DMS79 (cell line): ENCODE measurements at places on chromosomes 5 and 9.
A peak's percentile ranks its signal among the peaks of the same experiment; 100 is the strongest.

- peak; percentile 97 for DNase-seq
Observed at GRCh38 chr5:8843771-8844170, 702.1 kb downstream of the SEMA5A start.

- DNase-seq = no peak
Observed at GRCh38 chr5:170334626-170335025, 37.0 kb upstream of the LCP2 start.

DNA sequence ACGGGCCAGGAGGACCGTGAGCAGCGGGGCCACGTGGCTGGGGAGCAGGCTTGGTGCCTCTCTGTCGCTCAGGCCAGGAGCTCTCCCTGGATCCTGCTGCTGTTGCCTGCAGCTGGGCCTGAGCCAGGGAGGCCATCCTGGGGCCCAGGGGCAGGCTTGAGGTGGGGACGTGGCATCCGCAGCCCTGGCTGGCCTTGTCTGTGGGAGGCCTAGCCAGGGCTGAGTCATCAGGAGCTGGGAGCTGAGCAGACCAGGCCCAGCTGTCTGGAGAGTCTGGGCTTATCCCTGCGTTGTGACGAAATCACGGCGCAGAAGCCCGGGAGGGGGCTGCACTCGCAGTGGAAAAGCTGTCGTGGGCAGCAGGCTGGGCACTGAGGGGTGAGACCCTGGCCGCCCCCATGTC lies 138.8 kb upstream of the COL5A1 start:
- no peak for DNase-seq

GRCh38 chr5:151414536-151414935 lies 32.9 kb upstream of the SLC36A1 start:
- no peak for DNase-seq

DNA sequence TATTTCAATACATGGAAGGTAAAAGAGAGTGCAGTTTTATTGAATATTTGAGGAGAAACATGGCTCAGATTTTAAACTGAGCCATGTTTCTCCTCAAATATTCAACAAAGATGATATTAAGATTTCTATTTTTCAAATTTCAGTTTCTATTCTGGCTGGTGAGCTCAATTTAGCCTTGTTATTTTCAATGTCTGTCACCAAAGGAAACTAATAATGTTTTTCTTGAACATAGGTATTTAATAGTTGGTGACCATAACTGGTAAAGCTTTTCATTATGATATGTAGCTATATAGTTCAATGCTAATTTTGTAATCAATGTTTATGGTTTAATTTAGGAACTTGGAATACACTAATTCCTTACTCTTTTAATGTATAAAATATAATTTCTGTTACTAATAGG lies 177.4 kb downstream of the FER start:
- DNase-seq = no peak

- no peak for DNase-seq
Observed at GRCh38 chr5:77222722-77223121, 12.2 kb downstream of the PDE8B start.

DNA sequence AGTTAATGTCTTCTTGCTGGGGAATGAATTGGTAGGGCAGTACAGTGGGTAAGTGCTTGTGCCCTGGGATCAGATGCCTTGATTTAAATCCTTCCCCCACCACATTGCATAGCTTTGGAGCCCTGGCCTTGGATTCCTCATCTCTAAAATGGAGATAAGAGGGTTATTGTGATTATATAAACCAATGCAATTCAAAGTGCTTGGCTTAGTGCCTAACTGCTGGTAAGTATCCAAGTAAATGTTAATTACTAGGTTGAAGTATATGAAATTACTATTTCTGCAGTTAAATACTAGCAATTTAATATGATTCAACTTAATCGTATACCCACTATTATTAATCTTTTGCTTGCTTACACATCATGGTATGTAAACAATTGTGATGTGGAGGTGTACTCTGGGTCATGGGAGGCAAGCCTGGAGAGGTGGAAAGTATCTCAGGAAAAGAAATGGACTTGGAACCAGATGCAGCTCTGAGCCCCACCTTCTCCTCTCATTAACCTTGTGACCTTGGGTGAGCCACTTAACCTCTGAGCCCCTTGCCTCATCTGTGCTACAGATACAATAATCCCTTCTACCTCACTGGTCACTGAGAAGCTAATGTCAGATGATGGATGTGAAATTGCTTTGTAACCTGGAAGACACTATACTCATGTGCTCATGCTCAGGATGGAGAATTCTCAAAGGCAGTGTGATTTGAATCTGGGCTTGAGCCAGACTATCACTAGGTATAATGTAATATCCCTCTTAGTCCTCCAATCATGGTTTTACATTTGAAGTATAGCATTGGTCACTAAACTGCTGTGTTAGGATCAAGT lies 23.8 kb downstream of the NEUROG1 start:
- DNase-seq = no peak

GRCh38 chr5:109563739-109564138 lies 126.0 kb upstream of the MAN2A1 start:
- no peak for DNase-seq

GRCh38 chr5:17918373-17919104 lies 284.3 kb downstream of the TAF11L14 start:
- DNase-seq = no peak

- DNase-seq = no peak
Observed at GRCh38 chr5:39675676-39676075, 250.9 kb upstream of the DAB2 start.

DNA sequence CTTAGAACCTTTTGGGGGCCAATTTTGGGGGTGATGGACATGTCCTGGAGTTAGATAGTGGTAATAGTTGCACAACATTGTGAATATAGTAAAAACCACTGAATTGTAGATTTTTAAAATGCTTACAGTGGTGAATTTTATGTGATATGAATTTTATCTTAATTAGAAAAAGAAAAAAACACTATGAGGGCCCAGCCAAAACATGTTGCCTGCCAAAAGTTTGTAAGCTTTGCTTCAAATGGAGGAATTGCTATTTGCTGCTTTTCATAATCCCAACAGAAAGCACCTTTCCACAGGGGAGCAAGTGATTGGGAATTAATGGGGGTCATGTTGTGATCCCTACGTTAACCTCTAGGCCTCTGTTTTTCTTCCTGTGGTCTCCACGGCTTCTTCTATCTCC lies 19.1 kb downstream of the TNFAIP8 start:
- no peak for DNase-seq

- no peak for DNase-seq
Observed at GRCh38 chr5:72648480-72648879, 141.3 kb upstream of the ZNF366 start.

DNA sequence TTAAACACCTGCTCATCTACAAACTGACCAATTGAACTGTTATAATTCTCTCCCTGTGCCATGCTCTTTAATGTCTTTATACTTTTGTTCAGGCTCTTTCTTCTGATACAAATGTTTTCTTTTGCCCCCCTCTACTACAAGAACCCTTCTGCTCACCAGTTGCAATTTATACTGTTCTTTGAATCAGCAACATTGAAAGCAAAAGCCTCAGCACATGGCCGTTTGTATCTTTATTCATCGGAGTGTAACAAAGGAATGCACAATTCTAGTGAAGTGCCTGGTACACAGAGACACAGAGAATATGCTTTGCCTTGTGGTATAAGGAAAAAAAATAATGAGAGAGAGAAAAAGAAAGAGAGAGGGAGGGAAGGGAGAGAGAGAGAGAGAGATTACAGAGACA lies 547.1 kb downstream of the CDH12 start:
- no peak for DNase-seq

DNA sequence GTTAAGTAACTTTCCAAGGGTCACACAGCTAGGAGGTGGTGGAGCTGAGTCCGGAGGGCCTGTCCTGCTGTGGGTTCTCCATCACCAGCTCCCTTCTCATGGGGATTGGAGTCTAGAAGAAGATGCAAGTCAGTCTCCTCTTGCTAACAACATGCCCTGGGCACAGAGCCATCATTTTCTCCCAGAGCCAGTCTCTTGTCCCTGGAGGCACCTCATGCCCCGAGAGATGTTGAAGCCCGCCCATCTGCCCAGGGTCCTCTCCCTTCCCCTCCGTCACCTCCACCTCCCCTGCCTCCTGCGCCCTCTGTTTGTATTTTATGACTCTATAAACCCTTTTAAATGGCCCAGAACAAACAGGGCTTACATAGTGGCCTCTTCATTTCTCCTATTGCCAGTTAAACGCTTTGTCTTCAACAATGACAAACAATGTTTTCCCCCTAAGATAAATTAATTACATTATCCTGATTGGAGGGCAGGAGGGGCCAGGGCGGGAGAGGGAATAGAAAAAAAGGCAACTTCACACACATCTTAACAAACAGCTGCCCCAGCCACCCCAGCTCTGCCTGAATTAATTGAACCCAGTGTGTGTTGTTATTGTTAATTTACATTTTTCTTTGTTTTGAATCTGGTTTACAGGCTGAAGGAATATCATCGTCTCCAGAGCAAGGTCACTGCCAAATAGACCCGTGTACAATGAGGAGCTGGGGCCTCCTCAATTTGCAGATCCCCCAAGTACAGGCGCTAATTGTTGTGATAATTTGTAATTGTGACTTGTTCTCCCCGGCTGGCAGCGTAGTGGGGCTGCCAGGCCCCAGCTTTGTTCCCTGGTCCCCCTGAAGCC lies 55.8 kb downstream of the ASS1 start:
- peak; percentile 89 for DNase-seq

- no peak for DNase-seq
Observed at GRCh38 chr5:89883967-89884366, 525.6 kb downstream of the CETN3 start.

DNA sequence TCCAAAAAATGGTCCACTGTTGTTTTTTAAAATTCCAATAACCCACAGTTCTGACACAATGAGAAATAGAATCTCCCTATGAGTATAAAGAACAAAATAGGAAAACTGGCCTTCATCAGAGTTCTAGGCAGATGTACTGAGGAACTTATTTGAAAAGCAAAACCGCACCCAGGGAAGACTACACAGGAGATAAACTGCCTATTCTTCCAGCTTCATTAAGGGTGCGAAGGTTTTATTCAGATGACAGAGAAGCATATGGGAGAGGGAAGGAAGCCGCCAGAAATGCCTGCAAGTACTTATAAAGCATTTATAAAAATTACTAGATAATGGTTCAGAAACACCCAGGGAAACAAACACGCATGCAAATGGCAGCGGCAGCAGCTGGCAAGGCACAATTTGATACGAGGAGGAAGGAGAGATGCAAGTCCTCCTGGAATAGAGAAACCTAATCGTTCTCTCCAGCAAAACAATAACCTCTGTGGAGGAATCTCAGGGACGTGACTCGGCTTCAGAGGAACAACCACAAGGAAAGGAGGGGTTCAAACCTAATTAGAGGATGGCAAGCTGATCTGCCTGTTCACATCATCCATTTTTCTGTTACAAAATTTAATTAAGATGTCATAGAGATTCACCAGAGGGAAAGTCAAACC lies 9.0 kb downstream of the TTLL11 start:
- DNase-seq = no peak

GRCh38 chr5:145008876-145009530 lies 826.1 kb downstream of the PRELID2 start:
- DNase-seq = no peak

- DNase-seq = no peak
Observed at GRCh38 chr5:63697811-63698210, 264.4 kb downstream of the HTR1A start.

DNA sequence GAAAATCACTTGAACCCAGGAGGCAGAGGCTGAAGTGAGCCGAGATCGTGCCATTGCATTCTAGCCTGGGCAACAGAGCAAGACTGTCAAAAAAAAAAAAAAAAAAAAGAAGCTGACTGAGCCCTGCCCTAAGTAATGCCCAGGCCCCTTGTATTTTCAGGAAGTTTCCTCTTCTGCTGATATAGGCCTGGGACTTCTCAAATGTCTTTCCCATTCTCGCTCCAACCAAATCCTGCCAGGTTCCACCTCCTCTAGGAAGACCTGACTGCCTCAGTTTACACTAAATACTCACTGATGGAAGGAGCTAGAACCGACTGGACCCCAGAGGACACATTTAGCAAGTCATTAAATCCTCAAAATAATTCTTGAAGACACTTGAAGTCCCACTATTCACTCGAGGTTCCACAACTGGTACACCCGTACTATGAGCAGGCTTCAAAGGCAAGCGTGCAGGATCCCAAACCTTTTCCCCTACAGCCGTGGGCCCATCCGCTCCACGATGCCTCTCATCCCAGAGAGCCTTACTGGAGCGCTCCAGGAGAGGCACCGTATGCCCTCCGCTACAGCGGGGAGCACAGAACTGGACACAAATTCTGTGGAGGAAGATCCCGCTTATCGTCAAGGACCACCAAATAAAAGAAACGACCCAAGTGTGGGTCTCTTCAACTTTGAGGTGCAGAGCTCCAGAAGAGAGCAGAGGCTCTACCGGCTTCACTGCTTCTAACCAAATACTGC lies 676 bp downstream of the NOL6 start:
- no peak for DNase-seq

DNA sequence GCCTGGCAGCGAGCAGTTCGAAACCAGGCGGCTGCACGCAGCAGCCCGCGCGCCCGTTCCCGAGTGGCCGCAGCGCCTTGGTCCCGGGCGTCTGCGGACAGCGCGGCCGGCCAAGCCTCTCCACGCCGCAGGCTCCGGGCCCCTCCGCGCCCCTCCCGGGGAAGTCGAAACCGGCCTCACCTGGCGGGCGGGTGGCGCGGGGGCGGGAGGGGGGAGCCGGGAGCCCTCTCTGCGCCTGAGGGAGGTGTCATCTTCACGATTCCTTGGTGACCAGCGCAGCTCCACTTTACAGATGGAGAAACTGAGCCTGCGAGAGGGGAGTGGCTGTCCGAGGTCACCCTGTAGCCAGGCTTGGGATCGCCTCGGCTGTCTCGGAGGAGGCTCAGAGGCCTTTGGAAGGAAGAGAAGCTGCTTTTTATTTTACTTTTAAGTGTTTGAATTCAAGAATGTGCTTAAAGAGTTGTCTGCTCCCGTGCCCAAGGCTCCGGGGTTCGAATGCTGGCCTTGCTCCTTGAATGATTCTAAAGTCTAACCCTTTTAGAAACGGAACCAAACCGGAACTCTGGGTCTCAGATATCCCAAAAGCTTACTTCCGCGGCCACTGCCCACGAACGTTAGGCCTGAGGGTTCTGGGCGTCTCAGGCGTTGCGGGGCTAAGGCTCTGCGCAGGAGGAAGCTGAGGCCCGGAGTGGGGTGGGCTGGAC lies 662 bp downstream of the SUSD3 start:
- DNase-seq = no peak

DNA sequence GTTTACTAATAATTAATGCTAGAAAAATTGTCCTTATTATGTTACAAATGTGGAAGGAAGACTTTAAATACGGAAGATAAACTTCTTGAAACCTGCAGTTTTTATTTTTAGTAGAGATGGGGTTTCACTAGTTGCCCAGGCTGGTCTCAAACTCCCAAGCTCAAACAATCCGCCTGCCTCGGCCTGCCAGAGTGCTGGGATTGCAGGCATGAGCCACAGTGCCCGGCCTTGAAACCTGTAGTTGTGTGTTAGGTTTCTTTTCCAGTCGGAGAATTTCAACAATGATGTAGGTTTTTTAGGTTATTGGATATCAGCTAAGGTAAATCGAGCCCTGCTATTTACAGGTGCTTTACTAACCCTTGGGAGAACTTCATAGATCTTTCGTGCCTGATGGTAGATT lies 30.8 kb downstream of the CTNNA1 start:
- DNase-seq = no peak

- DNase-seq = no peak
Observed at GRCh38 chr9:91954841-91955471, 4.9 kb upstream of the ROR2 start.

GRCh38 chr9:589723-590122 lies 251.8 kb upstream of the DMRT1 start:
- DNase-seq = no peak
